GM23338 (cell line): ENCODE measurements at places on chromosomes 1 and 21. TPM values are rescaled to one million over a fixed set of nuclear protein-coding genes. Genes with fewer than 3 reads are reported as not detected.

DNA sequence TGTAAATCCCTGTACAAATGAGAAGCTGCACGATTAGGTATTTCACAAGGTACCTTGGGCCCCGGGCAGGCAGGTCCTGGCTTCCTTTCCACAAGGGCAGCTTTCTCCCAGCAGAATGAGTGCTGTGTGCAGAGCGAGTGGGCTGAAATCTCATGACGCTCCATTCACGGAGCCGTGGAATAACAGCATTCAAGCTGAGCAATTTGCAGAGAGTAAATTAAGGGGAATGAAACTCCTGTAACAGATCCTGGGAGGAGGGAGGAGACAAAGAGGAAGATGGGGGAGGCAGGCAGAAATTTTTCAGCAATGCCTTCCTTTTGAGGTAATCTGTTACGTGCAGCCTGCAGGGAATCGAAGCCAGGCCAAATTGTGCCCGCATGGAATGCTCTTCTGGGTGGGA, 239.9 kb downstream of the TNR start:
- DNase-seq, result no peak

The TARS2 gene
- 27.1 and 28.4 TPM in 2 replicates for total RNA-seq

DNA sequence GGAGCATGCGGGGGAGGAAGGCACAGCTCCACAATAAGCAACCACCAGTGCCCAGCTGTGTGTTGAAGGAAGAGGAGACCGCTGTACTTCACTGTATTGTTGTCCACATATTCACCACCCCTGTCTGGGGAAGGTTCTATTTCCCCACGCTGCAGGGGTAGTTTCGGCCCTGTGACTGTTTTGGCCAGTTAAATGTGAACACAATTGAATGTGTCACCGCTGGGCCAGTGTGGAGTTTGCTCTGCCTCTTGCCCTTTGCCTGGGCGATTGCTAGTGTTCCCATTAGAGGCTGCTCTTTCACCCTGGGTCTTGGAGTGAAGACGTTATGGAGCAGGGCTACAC, 32.6 kb downstream of the UBE4B start:
- DNase-seq, result peak; percentile 44

The CFHR4 gene
- not detected in 2 replicates for total RNA-seq

DNA sequence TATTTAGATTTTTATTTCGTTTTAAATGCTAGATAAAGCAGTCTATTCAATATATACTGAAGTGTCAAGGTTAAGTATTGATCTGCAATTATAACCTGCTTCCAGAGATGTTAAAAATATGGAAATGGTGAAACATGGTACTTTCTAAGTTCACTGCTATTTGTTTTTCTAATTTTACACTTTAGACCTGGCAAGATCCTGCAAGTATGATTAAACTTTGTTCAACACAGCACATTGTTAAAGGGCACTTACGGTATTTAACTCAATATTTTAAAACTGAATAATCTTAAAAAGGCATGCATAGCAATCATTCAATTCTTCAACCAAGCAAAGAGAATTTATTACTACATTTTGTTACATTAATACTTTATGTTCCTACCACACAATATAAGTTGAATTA, 35.7 kb upstream of the ZZZ3 start:
- DNase-seq, result no peak

- no peak for DNase-seq
Observed at GRCh38 chr21:29342363-29342957, 43.7 kb downstream of the BACH1 start.

GRCh38 chr1:193392686-193393085, 206.3 kb upstream of the B3GALT2 start:
- peak; percentile 29 for DNase-seq

DNA sequence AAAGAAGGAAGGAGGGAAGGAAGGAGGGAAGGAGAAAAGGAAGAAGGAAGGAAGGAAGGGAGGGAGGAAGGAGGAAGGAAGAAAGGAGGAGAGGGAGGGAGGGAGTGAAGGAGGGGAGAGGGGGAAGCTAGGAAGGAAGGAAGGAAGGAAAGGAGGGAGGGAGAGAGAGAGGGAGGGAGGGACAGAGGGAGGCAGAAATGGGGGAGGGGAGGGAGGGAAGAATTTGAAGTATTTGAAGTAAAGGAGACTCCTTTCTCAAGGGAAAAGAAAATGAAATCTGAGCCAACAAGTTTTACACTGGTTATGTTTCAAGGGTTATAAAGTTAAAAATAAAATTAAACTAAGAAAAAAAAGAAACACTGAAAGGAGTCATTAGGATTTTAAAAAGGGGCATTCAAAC, 431.4 kb downstream of the BRINP3 start:
- peak; percentile 69 for DNase-seq

DNA sequence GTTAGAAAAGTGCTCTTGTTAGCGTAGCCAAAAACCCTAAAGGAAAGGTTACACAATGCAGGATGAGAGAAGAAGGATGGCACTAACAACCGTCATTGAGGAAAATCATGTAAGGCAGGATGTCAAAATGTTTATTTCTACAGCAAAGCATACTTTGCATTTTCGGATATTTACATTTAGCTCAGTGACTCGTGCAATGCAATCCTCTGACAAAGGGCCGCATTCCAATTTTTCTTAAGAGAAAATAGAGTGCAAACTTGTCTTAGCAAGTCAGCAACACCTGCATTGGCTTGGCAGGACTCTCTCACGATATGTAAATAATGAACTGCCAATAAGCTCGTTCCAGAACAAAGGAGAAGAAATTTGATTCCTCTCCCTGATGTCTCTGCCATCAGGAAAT, 33.3 kb downstream of the TIAM1 start:
- peak; percentile 71 for DNase-seq

The RBM11 gene
- 6.8 and 8.3 TPM in 2 replicates for total RNA-seq

GRCh38 chr1:36920371-36920770, 113.9 kb downstream of the GRIK3 start:
- no peak for DNase-seq

- no peak for DNase-seq
Observed at GRCh38 chr1:35873243-35873750, 9.7 kb upstream of the AGO1 start.

- DNase-seq, result no peak
Observed at GRCh38 chr1:71041806-71042205, 5.8 kb downstream of the PTGER3 start.

DNA sequence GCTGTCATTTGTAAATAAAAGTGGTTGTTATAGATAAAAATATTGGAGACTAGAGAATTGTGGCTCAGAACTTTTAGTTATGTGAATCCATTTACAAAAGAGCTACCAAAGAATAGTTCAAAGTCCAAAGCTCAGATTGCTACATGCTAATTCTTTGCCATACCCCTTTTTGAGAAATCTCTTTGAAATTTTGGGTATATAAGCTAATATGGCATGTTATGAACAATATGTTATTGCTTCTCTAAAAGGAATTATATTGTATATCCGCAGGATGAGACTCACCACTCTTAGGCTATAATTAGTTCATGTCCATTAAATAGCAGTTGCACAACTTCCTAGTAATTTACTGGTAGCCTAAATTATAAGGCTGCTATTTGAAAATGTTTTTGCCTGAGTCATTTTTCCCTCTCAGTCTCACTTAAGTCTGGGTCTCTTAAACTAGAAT, 178.0 kb downstream of the ZNF281 start:
- DNase-seq, result no peak

- no peak for DNase-seq
Observed at GRCh38 chr1:229067546-229067945, 203.4 kb upstream of the RAB4A start.

The BECN2 gene
- not detected in 2 replicates for total RNA-seq

DNA sequence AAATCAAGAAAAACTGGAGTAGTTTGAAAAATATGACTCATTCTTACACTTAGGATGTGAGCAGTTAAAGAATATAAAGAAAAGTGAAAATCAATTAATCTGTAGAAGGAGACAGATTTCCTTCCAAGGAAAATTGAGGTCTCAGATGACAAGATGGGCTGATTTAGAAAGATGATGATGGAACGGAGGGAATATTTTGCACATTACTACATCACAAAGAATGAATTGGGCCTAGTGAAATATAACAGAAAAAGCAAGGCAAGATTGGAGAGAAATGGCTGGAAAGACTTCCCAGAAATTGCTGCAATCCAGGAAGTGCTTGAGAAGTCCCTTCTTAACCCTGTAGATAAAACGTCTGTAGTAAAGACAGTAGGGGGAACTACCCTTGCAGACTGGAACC, 169.1 kb upstream of the SYT6 start:
- no peak for DNase-seq

DNA sequence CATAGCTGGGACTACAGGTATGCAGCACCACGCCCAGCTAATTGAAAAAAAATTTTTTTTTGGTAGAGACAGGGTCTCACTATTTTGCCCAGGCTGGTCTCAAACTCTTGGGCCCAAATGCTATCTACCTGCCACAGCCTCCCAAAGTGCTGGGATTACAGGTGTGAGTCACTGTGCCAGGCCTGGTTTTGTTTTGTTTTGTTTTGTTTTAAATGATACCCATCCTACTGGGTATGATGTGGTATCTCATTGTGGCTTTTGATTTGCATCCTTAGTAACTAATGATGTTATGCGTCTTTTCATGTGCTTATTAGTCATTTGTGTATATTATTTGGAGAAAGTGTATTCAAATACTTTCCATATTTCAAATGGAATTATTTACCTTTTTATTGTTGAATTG, 142.3 kb downstream of the VPS13D start:
- no peak for DNase-seq

The OPRD1 gene
- 2.3 and 3.6 TPM in 2 replicates for total RNA-seq

The PEAR1 gene
- total RNA-seq, result 0.28 and 0.47 TPM in 2 replicates

- DNase-seq, result no peak
Observed at GRCh38 chr21:25890001-25890400, 155.2 kb downstream of the GABPA start.

GRCh38 chr1:17004466-17005364, 7.0 kb downstream of the ATP13A2 start:
- DNase-seq, result peak; percentile 44

- no peak for DNase-seq
Observed at GRCh38 chr1:61496501-61496900, 228.4 kb downstream of the TM2D1 start.

- no peak for DNase-seq
Observed at GRCh38 chr1:83676106-83676505, 322.8 kb downstream of the TTLL7 start.

DNA sequence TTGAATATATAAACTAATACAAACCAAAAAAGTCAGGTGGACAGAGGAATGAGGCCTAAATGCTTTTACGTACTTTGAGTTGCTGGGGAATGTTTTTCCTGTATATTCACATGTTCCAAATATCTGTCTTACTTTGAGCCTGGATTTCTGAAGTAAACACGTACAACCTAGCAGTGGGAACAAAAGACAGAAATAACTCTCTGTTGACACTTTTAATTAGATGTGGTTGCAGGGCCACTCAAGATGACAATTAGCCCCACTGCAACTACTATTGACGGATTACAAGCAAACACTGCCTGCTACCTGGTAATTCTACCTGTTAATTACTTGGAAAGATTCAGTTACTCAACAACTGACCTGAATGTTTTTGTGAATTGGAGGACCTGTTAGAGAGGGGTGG, 196.9 kb downstream of the TTLL7 start:
- DNase-seq, result no peak

DNA sequence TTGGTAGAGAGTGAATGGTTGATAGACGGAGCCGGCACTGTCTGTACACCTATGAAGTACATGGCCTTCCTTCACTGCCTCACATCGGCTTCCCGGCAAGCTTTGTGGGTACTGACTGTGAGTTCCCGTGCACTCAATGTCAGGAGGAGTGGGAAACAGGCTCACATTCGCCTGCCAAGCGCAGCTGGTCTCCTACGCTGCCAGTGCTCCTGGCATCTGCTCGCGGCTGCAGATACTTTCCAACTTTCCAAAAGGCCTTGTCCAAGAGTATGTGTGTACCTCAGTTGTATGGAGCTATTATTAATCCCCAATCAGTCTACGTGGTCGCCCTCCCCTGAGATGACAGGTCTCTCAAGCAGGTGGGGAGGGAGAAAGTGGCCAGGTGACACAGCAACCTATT, 180.8 kb downstream of the ZSCAN20 start:
- no peak for DNase-seq

GRCh38 chr21:45250272-45250671, 37.4 kb downstream of the POFUT2 start:
- no peak for DNase-seq

DNA sequence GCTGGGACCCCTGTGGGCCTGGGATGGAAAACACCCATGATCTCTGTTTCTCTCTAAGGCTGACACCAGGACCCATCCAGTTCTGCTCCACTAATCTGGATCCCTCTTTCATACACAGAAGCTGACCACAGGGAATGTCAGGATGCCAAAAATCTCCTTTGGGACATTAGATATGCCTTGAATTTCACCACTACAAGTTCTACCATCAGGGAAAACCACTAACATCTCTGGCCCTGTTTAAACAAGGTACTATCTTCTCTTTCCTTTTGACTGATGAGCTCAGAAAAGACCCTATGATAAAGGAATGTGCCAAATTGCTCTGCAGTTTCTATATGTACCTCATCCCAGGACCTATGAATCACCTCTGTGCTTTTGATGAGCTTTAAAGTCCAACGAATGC, 10.2 kb upstream of the PLXNA2 start:
- DNase-seq, result no peak

GRCh38 chr1:164718821-164719220, 159.8 kb downstream of the PBX1 start:
- no peak for DNase-seq

DNA sequence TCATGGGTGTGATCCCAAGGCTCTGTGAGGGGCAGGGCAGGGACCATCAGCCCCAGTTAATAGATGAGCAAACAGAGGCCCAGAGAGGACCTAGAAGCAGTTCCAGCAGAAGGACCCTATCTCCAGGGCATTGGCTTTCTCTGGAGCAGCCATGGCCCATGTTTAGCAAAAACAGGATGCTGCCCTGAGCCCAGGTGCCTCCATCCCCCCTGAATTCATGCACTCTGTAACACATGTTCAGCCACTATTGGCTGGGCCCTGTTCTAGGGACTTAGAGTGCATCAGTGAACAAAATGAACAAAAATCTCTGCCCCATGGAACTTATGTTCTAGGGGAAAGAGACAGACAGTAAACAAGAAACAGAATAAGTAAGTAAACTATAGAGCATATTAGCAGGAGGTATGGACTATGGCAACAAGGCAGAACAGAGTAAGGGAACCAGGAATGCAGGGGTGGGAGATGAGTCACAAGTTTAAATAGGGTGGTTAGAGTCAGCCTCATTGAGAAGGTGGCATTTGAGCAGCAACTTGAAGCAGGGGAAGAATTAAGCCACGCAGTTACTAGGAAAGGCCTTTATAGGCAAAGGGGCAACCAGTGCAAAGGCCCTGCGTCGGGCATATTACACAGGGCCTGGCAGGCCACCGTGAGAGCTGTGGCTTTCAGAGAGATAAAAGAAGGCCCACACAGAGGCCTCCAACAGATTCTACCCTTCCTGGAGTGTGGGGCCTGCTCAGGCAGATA, 185.9 kb upstream of the EDN2 start:
- DNase-seq, result no peak

The GPR37L1 gene
- 0.21 TPM in 1 of 2 replicates, not detected in the other for total RNA-seq

GRCh38 chr1:6208723-6209660, 3.1 kb downstream of the RNF207 start:
- peak; percentile 61 for DNase-seq
